Mononuclear cell (primary cell): ENCODE measurements at places on chromosomes 6 and 20. TPM values are rescaled to one million over a fixed set of nuclear protein-coding genes. Genes with fewer than 3 reads are reported as not detected.

Gene GUCA1A
- not detected for total RNA-seq

Gene TENT5A
- 25.9 TPM for total RNA-seq

Gene BACH2
- total RNA-seq, result 37.6 TPM

Gene DACT2
- not detected for total RNA-seq

Gene APOBEC2
- not detected for total RNA-seq

Gene ZNF335
- total RNA-seq, result 49.4 TPM

Gene PBOV1
- not detected for total RNA-seq

Gene PYGB
- 24.8 TPM for total RNA-seq

Gene SEMG1
- total RNA-seq, result not detected

Gene SLC44A4
- total RNA-seq, result 0.10 TPM

Gene PLTP
- 1.4 TPM for total RNA-seq

Gene PI3
- not detected for total RNA-seq
